ENCODE measurements at places on chromosomes 3 and 15.

- no peak for DNase-seq
Observed at GRCh38 chr3:17182166-17182565, 297.4 kb downstream of the PLCL2 start.

DNA sequence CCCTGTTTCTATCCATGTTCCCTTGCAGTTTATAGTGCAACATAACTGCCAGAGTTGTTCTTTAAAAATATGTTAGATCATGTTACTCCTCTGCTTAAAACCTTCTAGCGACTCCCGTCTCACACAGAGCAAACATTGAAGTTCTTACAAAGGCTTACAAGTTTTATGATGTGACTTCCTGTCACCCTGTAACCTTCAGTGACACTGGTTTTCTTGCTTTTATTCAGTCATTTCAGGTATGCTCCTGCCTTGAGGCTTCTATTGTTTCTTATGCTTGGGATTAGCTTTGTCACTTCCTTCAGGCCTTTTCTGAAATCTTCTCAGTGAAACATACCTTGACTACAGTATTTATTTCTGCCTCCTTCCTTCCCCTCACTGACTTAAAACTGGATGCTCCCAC lies 252.1 kb downstream of the DOCK3 start:
- no peak for DNase-seq

- no peak for DNase-seq
Observed at GRCh38 chr3:63562323-63562722, 90.2 kb upstream of the SNTN start.

GRCh38 chr3:171516765-171517164 lies 56.6 kb upstream of the TNIK start:
- DNase-seq = no peak

DNA sequence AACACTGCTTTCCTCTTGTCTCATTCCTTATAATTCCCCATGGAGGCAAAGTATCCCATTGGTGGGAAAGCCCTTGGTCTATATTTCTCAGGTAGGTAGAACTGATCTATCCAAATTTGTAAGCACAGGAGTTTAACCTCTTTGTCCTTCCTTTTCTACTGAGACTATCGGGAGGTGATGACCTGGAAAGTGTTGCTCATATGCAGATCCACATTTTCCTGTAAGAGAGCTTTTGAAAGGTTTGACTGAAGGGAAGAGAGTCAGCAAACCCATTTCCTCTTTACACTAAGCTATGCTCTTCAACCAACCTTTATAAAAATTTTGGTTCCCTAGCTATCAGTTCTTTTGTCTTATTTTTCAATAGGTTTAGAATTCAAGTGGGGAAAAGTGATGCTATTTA lies 200.7 kb downstream of the TIGIT start:
- no peak for DNase-seq

- no peak for DNase-seq
Observed at GRCh38 chr3:167913219-167913835, 177.8 kb downstream of the SERPINI1 start.

GRCh38 chr3:143408771-143409170 lies 289.2 kb downstream of the CHST2 start:
- DNase-seq = no peak
